ENCODE measurements at places on chromosomes 5 and 9.

DNA sequence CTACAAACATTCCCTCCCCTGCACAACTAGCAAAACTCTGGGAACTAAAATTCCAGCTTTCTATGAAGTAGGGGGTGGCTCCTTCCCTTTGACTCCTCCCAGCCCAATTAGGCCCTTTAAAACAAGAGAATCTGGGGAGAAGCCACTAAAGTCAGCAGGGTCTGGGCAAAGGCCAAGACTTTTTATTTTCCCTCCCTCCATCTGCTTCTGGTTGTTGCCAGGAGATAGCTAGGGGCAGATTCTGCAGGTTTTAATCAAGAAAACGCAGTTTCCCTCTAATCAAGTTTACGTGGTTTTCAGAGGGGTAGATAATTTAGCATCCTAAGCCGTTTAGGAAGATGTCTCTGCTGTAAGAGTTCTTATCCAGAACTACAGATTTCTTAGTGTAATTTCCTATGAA lies 114.5 kb upstream of the CDH6 start:
- no peak for DNase-seq

- DNase-seq, result no peak
Observed at GRCh38 chr5:126976520-126977172, 53.7 kb downstream of the MARCHF3 start.

- no peak for DNase-seq
Observed at GRCh38 chr5:56737002-56737621, 78.2 kb upstream of the MAP3K1 start.

DNA sequence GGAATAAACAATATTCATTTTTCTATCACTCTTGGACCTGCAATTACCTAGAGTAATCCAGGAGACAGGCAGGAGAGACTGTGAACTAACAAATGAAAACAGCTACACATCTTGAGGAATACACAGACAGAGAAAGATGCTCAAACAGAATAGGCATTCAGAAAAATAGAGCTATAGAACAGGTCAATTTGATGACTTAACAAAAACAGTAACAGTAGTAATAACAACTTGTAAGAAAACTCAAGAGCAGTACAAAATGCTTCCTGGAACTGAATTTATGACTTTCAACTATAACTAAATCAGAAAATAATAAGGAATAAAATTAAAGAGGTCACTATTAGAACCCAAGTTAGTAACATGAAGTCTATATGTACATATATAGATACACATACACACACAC lies 579.3 kb downstream of the TLR4 start:
- no peak for DNase-seq

- DNase-seq, result no peak
Observed at GRCh38 chr5:39760385-39761198, 335.8 kb upstream of the DAB2 start.

DNA sequence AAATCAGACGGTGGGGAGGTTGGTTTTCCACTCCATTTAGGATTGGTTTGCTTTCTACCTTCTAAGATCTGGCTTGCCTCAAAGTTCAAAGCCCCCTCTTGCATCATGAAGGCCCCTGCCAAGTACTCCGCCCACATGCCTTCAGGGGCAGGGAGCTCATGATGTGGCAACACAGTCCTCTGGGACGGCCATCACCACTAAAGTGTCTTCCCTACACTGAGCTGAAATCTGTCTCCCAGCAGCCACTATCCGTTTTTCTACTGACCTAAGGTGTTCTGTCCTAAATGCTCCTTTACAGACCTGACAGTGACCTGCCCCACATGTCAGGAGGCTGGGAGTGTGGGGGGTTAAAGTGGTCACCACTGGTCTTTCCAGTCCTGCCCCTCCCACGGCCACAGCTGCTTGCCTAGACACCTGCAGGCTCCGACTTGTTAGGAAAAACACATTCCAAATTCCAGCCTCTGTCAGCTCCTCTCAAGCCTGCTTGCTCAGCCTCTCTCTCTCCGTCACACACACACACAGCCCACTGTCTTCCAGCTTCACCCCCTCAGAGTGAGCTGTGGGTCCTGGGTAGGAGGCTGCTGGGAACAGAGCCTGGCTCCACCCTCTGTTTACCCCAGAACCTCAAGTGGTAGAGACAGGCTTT lies 44.9 kb downstream of the SHB start:
- DNase-seq, result no peak

DNA sequence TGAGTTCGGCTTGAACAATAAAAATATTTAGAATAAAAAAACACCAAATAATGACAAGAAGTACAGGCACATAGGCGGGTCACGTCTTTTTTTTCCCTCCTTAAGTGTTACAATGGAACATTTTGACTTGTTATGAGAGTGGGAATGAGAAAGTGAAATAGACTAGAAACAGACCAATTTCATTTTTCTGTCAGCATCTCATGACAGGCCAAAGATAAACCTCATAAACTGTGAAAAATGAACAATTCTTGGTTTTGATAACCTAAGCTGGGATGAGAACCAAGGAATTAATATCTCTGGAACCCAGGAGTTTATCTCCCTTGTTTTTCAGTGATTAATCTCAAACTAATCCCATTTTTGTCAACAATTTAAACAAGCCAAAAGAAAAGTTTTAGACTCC lies 299.5 kb downstream of the SLIT3 start:
- DNase-seq, result no peak

GRCh38 chr5:160488394-160489325 lies 67.0 kb downstream of the PTTG1 start:
- DNase-seq, result no peak

Measured in stimulated activated CD8-positive, alpha-beta memory T cell treated with anti-CD3 and anti-CD28 coated beads, Interleukin-7, amount 100 ng/mL, for 4 hours (primary cell).